NCI-H510A treated with DMSO at 0.1 percent for 48 hours (cell line): ENCODE measurements at places on chromosomes 2 and 18.

- no peak for DNase-seq
Observed at GRCh38 chr18:29311580-29311979, 1134.7 kb upstream of the CDH2 start.

GRCh38 chr2:237982039-237982725 lies 15.4 kb downstream of the UBE2F start:
- DNase-seq, result no peak

DNA sequence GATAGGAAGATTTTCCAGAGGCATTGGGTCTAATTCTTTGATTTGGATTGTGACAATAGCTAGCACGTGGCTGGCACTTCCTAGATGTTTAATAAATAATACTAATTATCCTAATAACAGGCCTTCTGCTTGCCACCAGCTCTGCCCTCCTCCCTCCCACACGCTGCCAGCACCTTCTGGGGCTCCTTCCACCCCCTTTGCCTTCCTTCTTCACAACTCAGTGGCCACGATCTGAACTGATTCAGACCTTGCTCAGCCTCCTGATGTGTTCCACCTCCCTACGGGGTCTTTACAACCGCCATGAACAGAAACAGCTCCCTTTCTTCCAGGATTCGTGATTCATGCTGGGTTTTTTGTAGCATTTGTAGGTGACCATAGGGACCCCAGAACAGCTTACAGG lies 310.3 kb upstream of the HS6ST1 start:
- DNase-seq, result no peak

DNA sequence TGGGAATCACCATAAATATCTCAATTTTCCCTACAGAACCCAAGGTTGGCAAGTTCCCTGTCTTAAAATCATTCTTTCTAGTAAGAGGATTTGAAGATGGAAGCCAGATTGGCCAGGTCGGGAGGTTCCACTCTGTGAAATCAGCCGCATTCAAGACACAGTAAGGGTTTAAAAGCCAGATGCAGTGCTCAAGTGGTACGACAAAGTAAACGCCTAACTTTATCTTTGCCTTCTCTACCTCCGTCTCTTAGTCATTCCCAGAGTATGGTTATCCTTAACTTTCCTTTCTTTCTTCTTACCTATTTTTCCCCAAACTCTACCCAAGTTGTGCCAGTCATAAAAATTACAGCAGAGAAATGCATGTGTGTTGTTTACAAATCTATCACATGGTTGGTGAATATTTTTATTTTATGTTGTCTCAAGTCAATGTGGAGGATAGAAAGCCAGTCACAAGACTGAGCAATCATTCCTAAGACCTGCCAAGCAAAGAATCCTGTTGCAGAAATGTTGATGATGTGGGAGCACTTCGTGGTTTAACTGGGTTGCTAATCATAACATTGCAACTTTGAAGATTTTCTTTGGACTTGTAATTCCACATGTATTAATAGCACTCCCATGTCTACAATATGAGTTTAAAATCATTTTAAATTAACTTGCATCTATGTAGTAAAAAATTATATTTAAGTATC lies 62.6 kb downstream of the SLC40A1 start:
- no peak for DNase-seq

DNA sequence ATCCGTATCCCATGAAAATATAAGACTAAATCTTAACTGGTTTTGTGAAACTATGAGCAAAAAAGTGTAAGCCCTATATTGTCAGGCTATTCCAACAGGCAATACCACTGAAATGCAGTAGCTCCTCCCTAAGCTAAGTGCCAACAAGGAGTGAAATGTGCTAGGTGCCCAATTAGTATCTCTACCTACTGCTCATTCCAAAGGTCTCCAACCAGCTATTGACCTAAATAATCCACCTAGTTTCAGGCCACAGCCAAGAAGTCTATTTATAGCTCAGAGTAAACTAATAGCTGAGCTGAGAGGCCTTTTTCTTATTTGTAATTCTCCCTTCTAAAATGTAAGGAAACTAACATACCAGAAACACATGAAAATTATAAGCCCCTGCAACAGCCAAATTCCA lies 482.2 kb downstream of the DCC start:
- DNase-seq, result no peak

- DNase-seq, result no peak
Observed at GRCh38 chr2:17517481-17518211, 594 bp downstream of the RAD51AP2 start.

DNA sequence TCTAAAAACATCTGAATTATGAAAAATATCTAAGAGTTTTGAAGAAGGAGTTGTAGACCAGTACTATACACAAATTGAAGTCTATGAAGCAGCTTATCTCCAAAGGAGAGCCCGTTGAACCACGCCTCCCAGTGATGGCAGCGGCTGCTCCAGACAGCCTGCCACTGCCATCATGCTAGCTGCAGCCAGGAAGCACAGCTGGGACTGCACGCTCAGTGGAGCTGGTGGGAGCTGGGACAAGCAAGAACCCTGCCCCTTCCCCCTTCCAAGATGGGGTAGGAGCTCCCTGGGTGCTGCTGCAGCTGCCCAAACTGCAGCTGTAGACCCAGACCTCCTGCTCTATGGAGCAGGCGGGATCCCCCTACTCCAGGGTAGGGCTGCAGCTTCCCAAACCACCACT lies 124.7 kb upstream of the SPATS2L start:
- no peak for DNase-seq

DNA sequence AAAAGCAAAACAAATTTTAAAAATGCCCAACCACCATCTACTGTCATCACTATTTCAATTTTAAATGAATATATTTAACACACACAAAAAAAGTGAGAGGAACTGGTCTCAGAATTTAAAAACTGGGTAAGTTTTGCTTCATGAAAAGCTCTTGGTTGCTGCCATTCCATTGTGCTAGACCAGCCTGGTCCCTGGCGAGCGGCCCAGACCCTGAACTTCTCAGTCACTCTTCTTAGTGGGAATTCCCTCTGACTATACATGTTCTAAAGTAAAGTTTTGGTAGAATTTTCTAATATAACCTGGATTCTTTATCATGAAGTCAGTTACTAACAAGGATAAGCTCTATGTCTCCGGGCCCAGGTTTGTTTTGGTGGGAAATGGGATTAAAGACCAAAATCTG lies 34.8 kb upstream of the TMEM177 start:
- no peak for DNase-seq

DNA sequence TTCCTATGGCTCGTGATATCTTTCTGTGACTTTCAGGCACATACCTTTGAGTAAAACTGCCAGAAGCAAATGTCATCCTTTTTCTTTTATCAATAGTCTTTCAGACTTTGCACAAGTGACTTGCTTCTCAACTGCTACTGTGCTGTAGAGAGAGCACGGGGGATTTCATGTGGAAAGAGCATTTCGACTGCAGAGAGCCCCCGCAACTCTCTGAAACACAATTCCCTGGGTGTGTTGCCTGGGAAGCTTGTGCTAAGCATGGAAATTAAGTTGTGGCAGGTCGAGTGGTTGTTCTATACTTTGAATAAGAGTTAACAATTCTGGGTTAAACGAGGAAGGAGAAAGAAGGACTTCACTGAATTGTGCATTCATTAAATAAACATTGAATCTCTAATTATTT lies 659.1 kb downstream of the TDRD15 start:
- DNase-seq, result no peak
